ENCODE measurements at places on chromosomes 2 and 18. TPM values are rescaled to one million over a fixed set of nuclear protein-coding genes. Genes with fewer than 3 reads are reported as not detected.

Gene TM4SF20
- not detected for total RNA-seq

Gene CABYR
- 12.0 TPM for total RNA-seq

Gene DES
- total RNA-seq, result 0.37 TPM

Gene CYTIP
- 2.8 TPM for total RNA-seq

Gene CENPA
- total RNA-seq, result 22.0 TPM

Gene AQP4
- total RNA-seq, result not detected

Gene FRZB
- 0.10 TPM for total RNA-seq

Gene ASXL3
- not detected for total RNA-seq

Gene EFR3B
- total RNA-seq, result 0.02 TPM

Gene DQX1
- total RNA-seq, result not detected

Gene SPATA3
- not detected for total RNA-seq

Gene CCDC102B
- total RNA-seq, result 2.7 TPM

Gene BUB1
- 82.4 TPM for total RNA-seq

Gene LAMA3
- total RNA-seq, result 2.4 TPM

Gene CAPN14
- 1.0 TPM for total RNA-seq

Gene ELOA2
- total RNA-seq, result not detected

Gene PSMA8
- 0.15 TPM for total RNA-seq

Gene UGT1A3
- not detected for total RNA-seq

Gene UGT1A5
- not detected for total RNA-seq

Gene SNORC
- 0.71 TPM for total RNA-seq

Gene FOXI3
- not detected for total RNA-seq

Gene SPEG
- total RNA-seq, result 13.9 TPM

Gene PLCD4
- 0.39 TPM for total RNA-seq

Gene ITPRIPL1
- total RNA-seq, result 1.3 TPM

Gene SERPINB3
- not detected for total RNA-seq

Gene FAP
- total RNA-seq, result 31.9 TPM

Gene CELF4
- total RNA-seq, result not detected

Gene ICA1L
- total RNA-seq, result 1.1 TPM

Gene PNO1
- total RNA-seq, result 25.6 TPM

Gene HOXD9
- 0.57 TPM for total RNA-seq

Gene C2orf72
- 1.6 TPM for total RNA-seq

Gene AKAIN1
- not detected for total RNA-seq

Gene NEU4
- not detected for total RNA-seq

Gene NPPC
- total RNA-seq, result not detected

Gene TMEM127
- 45.3 TPM for total RNA-seq

Gene TTC21B
- 9.0 TPM for total RNA-seq

Gene M1AP
- not detected for total RNA-seq

Gene MYO7B
- total RNA-seq, result 5.8 TPM

Gene RAB6C
- total RNA-seq, result 0.02 TPM

Gene PTPRM
- 14.0 TPM for total RNA-seq

Gene SCN3A
- 0.39 TPM for total RNA-seq

Gene CNDP1
- not detected for total RNA-seq

Gene SLC9A4
- total RNA-seq, result not detected

Gene CXCR1
- total RNA-seq, result not detected

Gene IRS1
- total RNA-seq, result 12.6 TPM

Gene SPC25
- 27.3 TPM for total RNA-seq

Gene HOXD10
- 9.3 TPM for total RNA-seq

Gene LRRC30
- not detected for total RNA-seq

Gene NAT8
- not detected for total RNA-seq

Gene DSG4
- total RNA-seq, result not detected

Gene MOGAT1
- total RNA-seq, result not detected

Gene MYL12A
- total RNA-seq, result 944 TPM

Gene LHCGR
- not detected for total RNA-seq

Gene IL37
- total RNA-seq, result not detected

Gene ERCC3
- 40.0 TPM for total RNA-seq

Gene ADD2
- 9.5 TPM for total RNA-seq
